ENCODE measurements at places on chromosomes 7 and 10.

- DNase-seq, result no peak
Observed at GRCh38 chr7:100604976-100605911, 3.1 kb downstream of the PCOLCE start.

DNA sequence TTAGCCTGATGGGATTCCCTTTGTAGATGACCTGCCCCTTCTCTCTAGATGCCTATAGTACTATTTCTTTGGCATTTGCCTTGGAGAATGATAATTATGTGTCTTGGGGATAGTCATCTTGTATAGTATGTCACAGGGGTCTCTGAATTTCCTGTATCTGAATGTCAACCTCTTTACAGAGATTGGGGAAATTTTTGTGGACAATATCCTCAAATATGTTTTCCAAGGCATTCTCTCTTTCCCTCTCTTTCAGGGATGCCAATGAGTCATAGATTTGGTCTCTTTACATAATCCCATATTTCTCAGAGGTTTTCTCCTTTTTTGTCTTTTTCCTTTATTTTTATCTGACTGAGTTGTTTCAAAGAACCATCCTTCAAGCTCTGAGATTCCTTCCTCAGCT lies 99.4 kb downstream of the CTNNA3 start:
- no peak for DNase-seq

DNA sequence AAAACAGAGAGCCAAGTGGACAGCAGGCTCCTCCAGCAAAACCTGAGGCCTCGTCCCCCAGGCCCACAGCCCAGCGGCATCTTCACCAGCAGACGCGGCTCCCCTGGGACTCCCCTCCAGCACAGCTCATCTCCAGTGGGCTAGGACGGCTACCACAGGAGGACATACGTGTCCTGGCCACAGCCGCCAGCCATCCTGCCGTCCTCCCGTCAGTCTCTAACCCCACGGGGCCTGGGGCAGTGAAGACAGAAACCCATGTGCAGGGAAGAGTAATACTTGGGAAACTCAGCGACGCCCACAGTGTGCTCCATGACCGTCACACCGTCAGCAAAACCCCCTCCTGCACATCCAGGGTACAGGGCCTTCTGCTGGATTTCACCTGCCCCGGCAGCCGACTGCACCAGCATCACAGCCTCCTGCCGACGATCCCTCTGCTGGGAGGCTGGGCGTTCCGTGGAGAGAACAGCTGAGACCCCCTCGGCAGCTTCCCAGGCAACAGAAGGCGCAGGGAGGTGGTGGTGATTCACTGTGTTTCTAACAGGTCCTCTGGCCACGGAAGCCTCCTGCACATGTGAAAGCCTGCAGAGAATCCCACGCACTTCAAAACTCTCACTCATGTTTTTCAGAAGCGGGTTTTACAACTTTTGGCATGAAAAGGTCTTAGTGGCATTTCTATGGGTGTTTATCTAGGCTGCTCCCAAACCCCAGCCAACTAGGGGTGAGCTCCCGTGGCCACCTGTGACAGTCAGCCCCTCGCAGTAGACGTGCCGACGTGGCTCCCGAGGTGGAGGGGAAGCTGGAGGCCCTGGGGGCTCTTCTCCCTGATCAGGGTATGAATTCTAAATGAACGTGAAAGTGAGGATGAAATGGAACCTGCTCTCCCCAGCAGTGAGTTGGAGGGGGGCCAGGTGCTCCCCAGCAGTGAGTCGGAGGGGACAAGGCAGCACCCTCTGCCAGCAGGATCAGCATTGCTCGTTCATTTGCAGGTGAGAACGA lies 513.5 kb downstream of the PTPRN2 start:
- DNase-seq, result no peak

DNA sequence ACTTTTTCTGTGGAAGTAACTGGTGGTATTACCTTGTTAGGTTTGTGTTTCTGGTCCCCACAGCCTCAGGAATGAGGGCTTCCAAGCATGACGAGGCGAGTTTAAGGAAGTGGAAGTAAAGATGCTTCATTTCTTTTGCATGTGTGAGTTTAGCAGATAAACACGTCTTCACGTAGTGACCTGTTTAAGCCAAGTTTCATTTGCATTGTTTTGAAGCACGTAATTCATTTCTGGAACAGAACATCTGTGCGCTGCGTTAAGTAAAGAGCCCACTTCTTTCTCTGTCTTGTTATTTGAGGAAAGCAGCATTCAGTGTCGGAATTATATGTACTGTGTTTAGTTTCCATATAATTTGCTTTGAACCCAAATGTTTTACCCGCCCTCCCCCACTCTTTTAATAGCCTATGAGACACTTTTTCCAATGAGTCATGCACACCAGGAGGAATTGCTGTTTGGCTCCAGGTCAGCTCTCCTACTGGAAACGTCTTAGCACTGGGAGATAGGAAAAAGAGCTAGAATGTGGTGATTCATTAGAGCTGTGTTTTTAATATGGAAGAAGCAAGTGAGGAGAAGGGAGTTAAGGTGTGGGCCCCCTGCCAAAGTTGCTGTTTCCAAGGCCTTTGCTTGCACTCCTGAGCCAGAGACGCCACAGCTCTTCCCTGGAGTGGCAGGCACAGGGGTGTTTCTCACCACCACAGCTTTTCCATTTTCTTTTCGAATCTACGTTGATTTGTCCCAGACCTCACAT lies 36.7 kb downstream of the BTBD16 start:
- no peak for DNase-seq

DNA sequence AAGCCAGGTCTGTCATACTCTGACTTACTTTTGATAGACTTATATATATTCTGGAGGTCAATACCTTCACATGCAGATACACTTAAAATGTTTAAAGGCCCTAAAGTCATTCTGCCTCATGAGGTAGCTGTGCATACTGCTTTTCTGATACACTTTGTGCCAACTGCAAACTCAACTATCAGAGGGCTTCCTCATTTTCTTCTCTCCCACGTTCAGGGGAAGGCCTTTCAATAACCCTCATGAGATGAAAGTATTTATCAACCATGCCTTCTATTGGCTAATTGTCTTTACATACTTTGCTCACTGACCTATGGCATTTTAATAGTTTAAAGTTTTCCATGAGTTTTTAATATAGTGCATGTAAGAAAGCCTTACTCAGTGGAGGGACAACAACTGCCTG lies 112.7 kb upstream of the AMPH start:
- DNase-seq, result no peak

DNA sequence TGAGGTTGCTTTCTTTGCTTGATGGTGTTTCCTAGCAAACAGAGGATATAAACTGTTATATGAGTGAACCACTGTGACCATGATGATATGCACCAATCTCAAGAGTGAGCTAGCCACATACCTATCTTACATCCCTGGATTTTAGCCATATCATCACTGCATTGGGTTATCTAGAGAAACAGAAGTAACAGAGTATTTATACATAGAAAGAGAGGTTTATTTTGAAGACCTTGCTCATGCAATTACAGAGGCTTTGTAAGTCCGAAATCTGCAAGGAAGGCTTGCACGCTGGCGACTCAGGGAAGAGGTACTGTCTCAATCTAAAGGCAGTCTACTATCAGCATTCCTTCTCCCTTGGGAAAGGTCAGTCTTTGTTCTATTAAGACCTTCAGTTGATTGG lies 11.8 kb upstream of the PON2 start:
- no peak for DNase-seq

GRCh38 chr10:7337431-7338171 lies 73.2 kb downstream of the SFMBT2 start:
- DNase-seq, result no peak

- no peak for DNase-seq
Observed at GRCh38 chr10:77925410-77925794, 1.2 kb downstream of the DLG5 start.

GRCh38 chr7:54788664-54789063 lies 29.7 kb upstream of the SEC61G start:
- no peak for DNase-seq

- DNase-seq, result no peak
Observed at GRCh38 chr7:1748076-1748838, 78.2 kb downstream of the ELFN1 start.

DNA sequence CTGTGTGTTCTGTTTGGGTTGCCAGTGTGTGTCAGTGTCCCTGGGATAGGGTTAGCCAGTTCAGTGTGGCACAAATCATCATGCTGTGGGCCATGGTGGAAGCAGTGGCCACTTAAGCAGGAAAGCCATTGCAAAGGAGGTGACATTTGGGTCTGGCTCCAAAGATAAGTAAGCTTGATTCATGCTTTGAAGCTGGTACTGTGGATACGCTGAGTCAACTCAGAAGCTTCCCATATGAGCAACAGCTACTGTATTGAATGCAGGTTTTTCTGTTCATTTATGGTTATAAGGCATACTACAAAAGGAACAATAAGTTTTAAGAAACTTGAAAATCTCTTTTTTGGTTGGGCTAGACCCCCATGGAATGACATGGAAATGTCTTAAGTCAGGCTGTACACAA lies 143.1 kb downstream of the BMPER start:
- no peak for DNase-seq

DNA sequence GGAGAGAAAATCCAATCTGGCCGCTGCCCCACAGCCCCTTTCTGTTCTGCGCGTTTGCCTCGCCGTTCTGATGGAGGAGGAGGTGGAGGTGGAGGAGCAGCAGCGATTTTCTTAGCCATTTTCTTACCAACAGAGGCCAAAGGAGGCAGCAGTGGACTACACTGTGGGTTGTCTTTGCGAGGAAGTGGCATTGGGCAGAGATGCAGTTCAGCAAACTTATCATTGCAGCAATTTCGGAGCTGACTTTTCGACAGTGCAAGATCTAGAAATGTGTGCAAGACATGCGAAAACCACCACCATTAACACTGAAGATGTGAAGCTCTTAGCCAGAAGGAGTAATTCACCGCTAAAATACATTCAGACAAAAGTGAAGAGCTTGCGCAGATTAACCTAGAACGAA lies 1.9 kb upstream of the ARL4A start:
- no peak for DNase-seq
